ENCODE measurements at places on chromosomes 2 and 18. TPM values are rescaled to one million over a fixed set of nuclear protein-coding genes. Genes with fewer than 3 reads are reported as not detected.

DNA sequence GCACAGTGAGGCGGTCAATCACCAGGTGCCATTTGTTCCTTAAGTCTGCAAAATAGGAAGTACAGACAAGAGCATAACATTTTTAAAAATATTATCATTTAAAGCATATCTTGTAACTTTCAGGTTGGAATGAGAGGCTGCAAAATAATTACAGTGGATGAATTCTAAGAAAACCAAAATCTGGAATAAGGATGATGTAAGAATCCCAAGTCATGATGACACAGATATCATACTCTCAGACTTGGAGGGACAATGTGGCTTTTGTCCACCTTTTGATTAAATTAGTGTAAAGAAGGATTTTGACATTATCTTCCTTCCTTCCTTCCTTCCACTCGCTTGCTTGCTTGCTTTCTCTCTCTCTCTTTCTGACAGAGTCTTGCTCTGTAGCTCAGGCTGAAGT lies 244.4 kb downstream of the NAPG start:
- DNase-seq, result no peak

Gene ALS2
- 27.5 TPM for polyA plus RNA-seq

Gene ARL4C
- polyA plus RNA-seq, result 47.4 TPM

Gene HMSD
- polyA plus RNA-seq, result 2.1 TPM

Gene KCNG2
- polyA plus RNA-seq, result 0.15 TPM

Gene INHA
- polyA plus RNA-seq, result 2.0 TPM

GRCh38 chr2:240921995-240922244 lies 15.8 kb downstream of the CROCC2 start:
- DNase-seq, result no peak

GRCh38 chr2:138711812-138712211 lies 68.4 kb downstream of the NXPH2 start:
- no peak for DNase-seq

- DNase-seq, result no peak
Observed at GRCh38 chr2:21710031-21710430, 586.3 kb downstream of the TDRD15 start.

GRCh38 chr2:47485177-47485576 lies 82.2 kb downstream of the MSH2 start:
- no peak for DNase-seq

DNA sequence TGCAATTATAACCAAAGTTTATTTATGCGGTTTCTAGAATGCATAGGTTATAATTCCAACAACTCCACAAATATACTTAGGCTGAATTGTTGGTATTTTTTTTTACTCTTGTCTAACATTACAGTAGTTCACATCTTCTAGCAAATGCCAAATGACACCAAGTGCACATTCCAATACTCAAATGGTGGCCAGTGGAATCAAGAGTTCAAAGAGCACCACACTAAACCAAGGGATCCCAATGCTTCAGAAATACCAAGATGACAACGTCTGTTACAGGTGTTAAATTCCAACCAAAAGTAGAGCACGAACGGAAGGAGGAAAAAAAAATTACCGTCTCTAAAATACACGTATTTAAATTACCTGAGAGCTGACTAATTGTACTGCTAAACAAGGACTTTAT lies 136.2 kb downstream of the TMEM247 start:
- no peak for DNase-seq

GRCh38 chr2:168962636-168963035 lies 61.5 kb downstream of the G6PC2 start:
- no peak for DNase-seq

- DNase-seq, result no peak
Observed at GRCh38 chr2:214995409-214995808, 143.0 kb downstream of the ABCA12 start.

Gene LONRF2
- 3.2 TPM for polyA plus RNA-seq

DNA sequence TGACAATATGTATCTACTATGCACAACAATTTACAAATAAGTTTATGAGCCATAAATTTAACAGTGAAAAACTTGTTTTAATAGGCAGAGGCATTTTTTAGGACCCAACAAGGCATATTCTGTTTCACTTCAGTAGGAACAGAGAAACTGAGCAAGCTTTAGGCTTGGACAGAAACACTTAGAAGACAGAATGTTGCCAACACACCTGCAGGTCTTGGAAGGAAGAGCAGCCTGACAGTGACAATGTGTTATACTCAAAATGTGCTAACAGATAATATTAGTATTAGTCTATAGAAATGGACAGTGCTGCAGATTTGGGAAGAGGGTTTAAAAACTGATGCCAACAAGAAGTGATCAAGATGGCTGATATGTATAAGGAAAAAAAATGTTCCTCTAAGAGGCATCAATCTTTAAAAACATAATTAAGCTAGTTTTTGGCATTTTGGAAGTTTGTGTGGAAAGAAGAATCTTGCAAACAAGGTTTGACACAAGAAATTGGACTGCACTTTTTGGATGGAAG lies 297.1 kb upstream of the FSIP2 start:
- no peak for DNase-seq

Gene IER3IP1
- 39.7 TPM for polyA plus RNA-seq

DNA sequence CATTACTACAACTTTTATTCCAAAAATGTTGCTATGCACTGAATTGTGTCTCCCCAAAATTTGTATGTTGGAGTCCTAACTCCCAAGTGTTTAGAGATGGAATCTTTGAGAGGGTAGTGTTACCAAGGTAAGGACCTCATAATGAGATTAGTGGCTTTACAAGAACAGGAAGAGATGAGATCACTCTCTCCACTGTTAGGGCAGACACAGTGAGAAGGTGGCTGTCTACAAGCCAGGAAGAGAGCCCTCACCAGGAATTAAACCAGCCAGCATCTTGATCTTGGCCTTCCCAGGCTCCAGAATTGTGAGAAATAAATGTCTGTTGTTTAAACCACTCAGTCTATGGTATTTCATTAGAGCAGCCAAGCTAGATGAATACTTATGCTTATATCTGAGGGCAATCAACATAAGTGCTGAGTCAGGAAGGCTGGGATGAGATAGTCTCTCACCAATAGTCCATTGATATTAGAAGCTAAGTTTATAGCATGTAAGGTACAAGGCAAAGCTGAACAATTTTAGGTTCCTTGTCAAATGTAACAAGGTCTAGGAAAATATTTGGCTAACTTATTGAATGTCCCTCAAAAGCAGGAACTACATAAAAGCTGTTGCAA lies 317.6 kb upstream of the REG3G start:
- DNase-seq, result no peak

GRCh38 chr2:44930274-44931197 lies 11.0 kb upstream of the SIX3 start:
- DNase-seq, result no peak

DNA sequence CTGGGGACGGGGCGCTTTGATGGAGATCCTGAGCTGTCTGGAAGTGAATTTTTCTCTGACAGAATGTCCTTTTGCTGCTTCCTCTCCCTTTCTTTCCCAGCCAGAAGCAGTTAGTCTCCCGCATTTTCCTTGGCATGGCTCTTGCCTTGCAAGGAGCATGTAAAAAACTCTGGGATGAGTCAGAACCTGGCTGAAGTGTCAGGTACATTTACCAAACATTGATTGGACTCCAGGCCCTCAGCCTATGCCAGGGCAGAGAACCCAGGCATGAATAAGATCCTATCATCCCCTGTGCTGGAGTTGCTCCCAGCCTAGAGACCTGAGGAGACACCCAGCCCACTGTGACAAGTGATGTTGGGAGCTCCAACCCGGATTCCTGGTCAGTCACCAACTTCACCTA lies 21.6 kb downstream of the STON1 start:
- no peak for DNase-seq

DNA sequence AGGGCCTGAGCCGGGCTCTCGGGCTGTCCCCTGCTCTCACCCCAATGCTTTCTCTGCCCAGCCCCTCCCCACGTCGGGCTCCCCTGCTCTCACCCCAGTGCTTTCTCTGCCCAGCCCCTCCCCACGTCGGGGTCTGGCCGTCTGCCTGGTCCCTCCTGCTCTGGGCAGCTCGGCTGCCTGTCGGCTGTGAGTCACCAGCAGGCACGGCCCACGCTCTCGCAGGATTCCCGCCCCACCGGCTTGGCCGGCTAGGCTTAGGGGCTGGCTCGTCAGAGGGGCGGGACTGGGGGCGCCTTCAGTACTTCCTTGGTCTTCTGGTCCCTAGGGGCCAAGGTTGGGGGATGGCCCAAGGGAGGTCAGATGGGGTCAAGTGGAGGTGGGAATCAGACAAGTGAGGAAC lies 3.3 kb downstream of the BOK start:
- DNase-seq, result no peak

DNA sequence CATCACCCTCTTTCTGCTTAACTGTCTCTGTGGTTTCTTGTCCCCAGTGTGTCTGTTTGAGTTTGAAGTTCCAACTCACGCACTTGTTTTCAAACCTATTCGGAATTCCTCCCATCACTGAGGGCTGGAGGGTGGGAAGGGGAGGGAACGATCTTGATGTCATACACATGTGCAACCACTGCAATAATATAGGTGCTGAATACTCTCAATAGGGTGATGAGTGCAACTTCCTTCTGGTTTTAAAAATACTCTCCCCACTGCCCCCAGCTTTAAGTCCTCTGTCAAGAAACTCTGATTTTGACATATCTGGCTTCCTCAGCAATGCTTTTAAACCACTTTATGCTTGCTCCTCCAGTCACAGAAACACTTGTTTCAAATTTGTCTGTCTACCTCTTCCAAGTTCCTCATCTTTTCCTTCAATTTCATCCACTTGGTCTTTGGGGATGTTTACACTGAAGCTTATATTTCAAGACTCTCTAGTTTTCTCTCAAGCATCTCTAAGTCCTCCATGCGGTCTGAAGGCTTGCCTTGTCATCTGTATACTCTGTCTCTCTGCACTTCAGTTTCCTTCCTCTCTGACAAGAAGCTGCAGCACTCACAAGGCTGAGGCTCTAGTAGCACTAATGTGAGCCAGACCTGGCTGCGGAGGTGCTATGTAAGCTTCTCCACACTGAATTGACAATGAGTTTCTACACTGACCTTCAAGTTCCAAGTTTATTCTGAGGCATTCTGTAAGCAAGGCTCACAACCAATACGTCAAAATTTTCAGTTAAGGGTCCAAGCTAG lies 422.3 kb downstream of the ZEB2 start:
- DNase-seq, result no peak

Gene SRBD1
- polyA plus RNA-seq, result 21.3 TPM

DNA sequence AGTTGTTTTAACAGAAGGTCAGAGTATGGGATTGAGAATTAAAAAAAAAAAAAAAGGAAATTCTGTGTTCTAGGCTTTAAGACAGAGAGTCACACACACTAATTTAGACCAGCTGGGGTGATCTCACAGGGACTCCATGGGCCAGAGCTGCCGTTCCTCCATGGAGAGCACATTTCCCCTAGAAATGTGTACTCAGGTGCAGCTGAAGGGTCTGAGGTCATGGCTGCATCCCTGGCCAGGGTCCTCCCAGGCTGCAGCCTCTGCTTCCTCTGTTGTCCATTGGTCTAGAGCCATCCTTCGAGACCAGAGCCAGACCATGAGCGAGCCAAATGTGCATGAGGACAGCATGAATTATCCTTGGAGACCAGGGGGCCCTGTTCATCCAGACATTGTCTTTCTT lies 190.1 kb upstream of the TNP1 start:
- DNase-seq, result no peak

Gene RTP5
- polyA plus RNA-seq, result not detected

DNA sequence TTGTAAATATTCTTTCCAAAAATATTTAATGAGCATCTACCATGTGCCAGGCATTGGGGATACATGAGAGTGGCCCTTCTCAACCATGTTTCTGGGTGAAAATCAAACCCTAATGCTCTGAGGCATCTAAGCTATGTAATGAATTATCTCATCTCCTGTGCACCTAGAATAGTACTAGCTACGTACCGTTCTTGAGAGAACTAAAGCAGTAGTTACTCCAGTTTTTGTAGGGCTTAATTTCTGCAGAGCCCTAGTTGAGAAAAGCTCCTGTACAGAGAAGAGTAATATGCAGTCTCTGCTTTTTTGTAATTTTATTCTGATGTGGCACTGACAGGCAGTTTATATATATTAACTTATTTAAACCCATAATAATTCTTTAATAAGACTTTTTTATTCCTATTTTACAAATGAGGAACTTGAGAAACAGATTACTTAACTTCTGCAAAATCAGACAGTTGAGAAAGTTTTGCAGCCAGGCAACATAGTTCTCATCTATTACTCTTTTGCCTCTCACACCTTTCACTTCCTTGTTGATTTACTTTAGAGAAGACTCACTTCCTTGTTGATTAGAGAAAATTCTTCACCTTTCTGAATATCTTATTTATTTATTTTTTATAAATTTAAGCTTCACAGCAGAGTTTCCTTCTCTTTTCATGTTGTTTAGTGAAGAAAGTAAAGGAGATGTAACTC lies 3.1 kb downstream of the SPOPL start:
- no peak for DNase-seq

GRCh38 chr2:211823886-211824479 lies 714.6 kb downstream of the ERBB4 start:
- no peak for DNase-seq

DNA sequence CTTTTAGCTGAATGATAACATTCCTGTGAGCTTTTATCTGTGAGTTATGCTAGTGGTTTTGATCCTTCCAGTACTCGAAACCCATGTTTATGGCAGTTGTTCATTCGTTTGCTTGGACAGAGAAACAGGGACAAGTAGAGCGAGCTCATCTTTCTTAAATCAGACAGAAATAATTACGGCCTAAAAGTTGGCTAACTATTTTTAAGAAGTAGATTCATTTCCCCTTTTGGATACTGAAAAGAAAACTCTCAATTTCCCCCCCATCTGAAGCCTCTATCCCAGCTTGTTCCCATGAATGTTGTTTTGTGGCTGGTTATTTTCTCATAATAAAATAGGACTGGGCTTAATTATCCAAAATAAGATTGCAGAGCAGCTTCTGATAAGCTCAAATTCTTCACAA lies 67.1 kb downstream of the ANTXR1 start:
- DNase-seq, result no peak

Gene TMEM200C
- 1.0 TPM for polyA plus RNA-seq

Gene TUBB8B
- 0.51 TPM for polyA plus RNA-seq

Gene RNU2-63P
- not detected for polyA plus RNA-seq

Gene GALR1
- 0.08 TPM for polyA plus RNA-seq

Gene TGFA
- 21.1 TPM for polyA plus RNA-seq

Gene CPLX4
- polyA plus RNA-seq, result 0.20 TPM

Gene SMIM21
- 0.22 TPM for polyA plus RNA-seq

DNA sequence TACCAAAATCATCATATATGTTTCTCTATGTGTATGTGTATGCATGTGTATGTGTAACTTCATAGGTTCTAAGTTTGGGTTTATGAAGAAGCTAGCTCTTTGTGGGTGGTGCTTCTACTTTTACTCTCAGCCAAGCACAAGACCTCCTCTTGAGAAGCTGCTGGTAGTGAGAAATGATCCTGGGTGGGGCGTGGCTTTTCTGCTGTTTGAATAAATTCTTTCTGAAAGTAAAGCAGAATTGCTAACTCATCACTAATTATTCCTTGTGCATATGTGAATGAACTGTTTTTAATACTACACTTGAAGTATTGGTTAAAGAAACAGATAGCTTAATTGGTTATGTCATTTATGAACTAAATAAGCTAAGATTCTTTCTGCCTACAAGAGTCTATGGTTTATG lies 7.6 kb upstream of the GAREM1 start:
- no peak for DNase-seq

- no peak for DNase-seq
Observed at GRCh38 chr18:31970617-31971016, 27.7 kb upstream of the TRAPPC8 start.

Gene NYAP2
- polyA plus RNA-seq, result 0.05 TPM
